AG20443 (cell line): ENCODE measurements at places on chromosomes 7 and 10.

DNA sequence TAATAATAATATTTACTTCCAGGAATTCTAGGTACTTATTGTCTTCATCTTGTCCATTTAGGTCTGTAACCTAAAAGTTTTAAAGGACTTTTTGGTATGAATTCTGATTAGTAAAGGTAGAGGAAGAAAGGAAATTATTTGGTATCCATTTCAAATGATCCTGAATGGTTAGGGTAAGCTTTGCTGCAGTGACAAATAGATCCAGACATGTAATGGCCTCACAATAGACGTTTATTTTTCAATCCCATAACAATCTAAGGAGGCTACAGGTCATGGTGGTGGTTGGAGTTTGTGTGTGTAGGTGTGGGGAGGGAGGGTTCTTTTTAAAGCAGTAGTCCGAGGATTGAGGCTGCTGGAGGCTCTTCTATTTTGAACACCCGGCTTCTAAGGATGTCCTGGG is 5.3 kb downstream of the FBH1 start:
- DNase-seq = no peak

GRCh38 chr10:30691639-30692015 is 62.1 kb upstream of the LYZL2 start:
- DNase-seq = peak; percentile 50

- no peak for DNase-seq
Observed at GRCh38 chr7:12712236-12712635, 24.8 kb downstream of the ARL4A start.

GRCh38 chr10:69307434-69307833 is 29.1 kb downstream of the HK1 start:
- DNase-seq = no peak

DNA sequence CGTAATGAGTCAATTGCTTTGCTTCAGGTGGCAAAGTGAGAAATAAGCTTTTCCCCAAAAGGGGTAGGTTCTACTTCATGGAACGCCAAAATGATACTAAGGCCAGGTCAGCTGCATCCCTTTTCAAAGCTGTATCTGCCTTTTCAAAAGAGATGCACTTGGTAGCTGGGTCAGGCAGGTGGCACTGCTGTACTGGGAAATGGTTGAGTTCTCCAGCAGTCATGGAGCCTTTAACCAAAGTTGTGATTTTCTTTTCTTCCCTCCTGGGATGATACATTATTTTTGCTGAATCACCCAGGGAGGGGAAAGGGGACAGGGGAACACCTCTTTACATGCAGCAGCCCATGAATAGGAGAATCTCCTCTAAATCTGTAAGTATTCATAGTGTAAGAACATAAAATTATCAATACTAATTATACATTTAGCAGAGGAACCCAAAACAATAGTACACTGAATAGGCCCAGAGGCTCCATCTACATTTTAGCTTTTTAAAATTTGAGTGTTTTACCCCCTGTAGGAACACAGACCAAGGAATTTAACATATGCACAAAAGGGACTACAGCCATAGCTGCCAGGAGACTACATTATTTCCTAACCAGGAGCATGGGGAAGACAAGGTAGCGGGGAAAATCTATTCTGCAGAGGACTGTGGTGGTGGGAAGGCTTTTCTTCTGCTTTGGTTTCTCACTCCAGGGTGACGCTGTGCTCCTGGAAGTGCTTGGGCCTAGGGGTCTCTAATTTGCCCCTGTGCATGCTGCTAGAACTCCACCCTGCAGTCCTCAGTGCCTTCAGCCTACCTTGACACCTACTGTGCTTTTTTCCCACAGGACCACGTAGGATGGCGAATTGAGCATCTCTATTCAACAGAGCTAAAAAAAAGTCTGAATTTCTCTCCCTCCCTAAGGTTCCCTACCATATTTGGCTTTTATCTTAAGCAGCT is 6.4 kb upstream of the GPR22 start:
- peak; percentile 76 for DNase-seq

DNA sequence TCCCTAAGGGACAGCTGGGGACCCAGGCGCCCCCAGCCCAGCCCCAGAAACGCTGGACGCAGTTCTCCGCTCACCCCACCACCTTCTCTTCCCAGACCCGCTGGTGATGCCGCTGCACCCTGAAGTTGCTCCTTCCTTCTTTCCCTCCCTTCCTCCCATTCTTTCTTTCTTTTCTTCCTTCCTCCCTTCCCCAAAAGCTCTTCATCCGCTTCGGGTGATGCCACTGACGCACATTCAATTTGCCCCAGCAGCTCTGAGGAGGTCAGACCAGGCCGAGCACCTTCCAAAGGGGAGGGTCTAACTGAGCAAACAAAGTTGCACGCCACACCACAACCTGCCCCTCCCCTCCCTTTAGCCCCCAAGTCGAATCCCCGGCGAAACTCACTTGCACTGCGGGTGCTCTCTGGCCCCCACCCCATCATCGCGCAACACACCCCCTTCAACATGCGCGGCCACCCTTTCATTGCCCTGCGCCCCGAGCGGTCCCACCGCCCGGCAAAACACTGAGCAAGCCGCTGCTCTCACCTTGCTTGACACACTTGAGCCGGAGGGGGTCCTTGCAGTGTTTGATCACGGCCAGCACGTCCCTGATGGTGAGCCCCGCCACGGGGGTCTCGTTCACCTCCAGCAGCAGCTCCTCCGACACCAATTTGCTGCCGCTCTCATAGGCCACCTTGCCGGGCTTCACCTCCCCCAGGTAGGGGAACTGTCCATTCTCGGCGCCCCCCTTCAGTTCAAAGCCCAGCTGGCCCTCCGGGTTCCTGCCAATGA is 787 bp downstream of the MAGI2 start:
- peak; percentile 42 for DNase-seq

DNA sequence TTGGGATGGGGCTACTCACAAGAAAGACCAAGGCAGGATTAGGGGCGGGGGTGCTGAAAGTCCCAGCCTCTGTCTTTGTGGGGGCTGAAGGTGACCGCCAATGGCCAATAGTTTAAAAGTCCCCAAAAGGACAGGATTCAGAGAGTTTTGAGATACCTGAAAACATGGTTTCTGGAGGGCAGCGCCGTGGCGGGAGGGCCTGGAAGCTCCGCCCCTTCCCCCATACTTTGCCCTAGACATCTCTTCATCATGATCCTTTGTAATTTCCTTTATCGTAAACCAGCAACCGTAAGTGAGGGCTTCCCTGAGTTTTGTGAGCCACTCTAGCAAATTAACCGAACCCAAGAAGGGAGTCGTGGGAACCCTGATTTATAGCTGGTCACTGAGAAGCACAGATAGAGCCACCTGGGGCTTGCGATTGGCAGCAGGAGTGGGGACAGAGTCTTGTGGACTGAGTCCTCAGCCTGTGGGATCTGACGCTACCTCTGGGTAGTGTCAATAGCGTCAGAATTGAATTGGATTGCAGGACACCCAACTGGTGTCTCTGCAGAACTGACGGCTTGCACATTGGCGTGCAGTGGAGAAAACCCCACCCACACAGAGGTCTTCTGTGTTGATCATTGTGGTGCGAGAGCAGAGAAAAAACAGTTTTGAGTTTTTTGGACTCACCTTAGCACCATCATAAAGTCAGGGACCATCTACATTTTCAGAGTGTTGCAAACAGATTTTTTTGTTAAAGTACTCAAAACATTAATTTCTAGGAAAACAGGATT is 169.3 kb downstream of the USP6NL start:
- no peak for DNase-seq

GRCh38 chr7:150952331-150953050 is 25.6 kb downstream of the KCNH2 start:
- DNase-seq = no peak

DNA sequence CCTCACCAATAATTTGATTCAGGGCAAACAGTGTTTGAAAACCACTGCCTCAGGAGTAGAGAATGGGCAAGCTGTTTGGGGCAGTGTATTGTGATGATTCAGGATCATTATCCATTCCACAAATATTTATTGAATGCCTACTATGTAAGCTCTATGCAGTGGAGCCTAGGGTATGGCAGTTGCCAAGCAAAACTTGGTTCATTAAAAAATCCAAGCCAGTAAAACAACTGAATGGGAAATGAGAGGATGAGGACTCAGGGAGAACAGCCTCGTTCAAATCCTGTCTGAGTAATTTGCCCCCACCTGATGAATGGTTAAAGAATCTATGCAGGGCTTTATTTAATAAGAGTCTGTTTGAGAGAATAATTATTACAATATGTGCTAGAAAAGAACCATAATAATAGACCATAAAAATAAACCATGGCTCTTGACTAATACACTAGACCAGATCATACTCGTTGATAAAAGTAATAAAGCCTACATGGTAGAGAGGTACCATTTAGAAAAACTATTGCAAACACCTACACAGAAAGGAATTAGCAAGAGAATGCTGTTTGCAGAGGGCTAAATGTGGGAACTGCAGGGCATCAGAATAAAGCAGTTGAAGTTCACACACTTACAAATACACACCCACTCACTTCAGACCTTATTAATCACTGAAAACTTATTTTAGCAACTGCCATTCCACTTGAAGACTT is 71.7 kb downstream of the CREB5 start:
- DNase-seq = peak; percentile 60

DNA sequence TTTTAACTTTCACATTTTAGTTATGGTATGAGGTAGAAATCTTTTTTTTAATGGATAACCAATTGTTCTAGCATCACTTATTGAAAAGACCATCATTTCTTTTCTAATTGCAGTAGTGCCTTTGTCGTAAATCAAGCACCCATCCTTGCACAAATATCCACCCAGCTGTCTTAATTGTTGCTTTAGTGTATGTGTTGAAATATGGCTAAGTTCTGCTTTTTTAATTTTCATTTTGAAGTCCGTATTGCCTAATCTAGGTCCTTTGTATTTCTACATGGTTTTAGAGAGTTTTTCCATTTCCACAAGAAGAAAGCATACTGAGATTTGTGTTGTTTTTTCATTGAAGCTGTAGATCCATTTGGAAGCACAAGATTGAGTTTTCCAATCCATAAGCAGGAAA is 259.6 kb upstream of the SEMA3E start:
- DNase-seq = no peak

DNA sequence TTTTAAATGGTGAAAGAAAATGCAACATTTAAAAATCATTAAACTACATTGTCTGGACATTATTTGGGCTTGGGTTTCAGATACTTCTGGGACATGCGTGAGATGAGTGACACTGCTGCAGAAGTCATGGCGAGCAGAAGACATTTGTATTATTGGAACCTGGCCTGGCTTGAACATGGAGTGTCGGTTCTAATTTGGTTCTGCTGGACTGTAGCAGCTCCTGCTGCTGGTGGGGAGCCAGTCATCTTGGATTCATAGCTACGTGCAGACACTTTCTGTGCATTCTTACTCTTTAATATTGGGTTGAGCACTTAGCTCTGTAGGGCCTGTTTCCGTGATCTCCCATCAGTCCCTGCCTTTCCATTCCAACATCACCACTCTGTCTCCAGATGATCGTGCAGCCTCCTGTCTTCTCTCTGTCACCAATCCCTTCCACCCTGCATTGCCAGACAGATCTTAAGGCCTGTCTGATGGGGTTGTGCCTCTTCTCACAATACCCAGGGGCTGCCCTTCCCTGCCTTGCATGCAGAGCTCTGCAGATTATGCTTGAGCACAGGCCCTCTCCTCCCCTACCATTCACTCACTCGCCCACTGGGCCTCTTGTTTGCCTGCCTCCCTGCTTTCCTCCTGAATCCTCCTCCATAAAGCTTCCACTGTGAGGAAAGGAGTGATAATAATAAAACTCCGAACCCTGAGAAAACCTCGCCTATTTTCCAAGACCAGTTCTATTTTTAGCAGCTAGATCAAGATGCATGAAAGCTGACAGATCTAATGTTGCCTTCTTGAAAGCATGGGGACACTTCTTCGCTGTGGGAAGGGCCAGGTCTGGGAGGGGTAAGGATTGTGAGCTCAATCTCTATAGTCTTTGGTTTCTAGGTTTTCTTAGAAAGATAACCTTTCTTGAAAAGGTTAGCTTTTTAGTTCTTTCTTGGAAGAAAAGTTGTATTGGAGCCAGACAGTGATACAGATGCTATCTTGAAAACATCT is 32.9 kb downstream of the CELF2 start:
- DNase-seq = no peak

- DNase-seq = no peak
Observed at GRCh38 chr7:38054199-38054598, 123.8 kb upstream of the STARD3NL start.

DNA sequence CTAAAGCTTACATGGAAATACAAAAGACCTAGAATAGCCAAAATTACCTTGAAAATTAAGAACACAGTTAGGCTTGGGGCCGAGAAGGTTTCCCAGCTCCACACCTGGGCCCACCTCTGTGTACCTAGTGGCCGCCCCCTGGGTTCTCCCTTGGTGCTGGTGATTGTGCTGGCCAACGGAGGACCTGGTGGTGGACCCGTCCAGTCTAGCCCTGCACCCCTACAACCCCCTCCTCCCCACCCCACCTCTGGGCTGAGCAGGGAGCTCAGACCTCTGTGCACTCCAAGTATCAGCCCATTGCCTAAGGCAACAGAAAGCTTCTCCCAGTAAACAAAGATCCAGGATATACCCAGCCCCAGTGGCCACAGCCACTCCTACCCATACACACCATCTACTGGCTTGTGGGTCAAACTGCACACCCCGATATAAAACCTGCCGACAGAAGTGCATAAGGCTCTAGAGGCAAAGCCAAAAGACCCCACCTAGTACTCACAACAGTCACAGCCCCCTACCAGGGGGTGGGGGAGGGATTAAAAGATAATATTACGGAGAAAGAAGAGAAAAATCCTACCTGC is 105.0 kb upstream of the DIP2C start:
- DNase-seq = peak; percentile 57

DNA sequence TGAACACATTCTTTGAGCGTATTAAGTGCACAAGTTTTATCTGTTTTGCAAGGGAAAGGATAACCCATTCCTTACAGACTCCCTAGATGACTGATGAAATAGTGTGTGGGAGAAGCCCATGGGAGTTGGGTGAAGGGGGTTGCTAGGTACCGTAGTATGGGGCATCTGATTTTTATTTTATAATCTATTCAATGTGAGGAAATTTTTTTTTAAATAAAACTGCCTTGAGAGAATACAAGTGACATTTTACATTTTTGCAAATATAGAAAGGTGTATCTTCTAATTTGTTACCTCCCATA is 1.4 kb downstream of the BTAF1 start:
- DNase-seq = no peak

GRCh38 chr10:132458586-132459300 is 61.7 kb downstream of the PWWP2B start:
- DNase-seq = peak; percentile 87

DNA sequence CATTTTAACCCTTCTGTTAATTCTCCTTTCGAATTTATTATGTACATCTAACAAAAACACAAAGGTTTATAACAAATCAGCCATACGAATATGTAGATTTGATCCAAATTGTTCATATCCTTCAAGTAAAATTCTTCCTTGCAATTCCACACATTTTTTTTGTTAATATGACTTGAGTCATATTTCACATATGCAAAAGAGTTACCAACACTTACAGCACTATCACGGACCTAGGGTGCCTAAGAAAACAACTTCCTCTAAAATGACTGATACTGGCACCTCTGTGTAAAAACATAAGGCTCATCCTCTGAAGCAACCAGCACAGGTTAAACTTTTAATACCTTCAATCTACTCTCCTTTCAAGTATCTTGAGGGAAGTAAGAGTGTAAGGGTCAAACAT is 451.8 kb downstream of the SEMA3D start:
- DNase-seq = no peak

DNA sequence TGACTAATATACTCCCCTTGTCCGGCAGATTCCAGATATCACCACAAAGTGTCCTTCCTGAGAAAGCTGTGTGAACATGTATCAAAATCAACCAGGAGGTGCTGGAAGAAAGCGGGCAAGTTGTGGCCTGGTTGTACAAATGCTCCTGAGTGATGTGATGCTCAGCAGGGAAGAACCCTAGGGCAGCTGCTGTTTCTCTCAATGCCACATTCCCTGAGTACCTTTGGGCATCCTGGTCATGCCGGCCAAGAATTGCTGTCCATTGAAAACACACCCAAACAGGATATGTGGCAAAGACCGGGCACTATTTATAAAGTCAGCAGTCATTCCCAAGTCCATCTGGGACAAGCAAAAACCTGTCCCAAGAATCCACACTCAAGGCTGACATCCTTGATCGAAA is 7.8 kb upstream of the ADCY1 start:
- no peak for DNase-seq
